ENCODE measurements at places on chromosomes 4 and X.

DNA sequence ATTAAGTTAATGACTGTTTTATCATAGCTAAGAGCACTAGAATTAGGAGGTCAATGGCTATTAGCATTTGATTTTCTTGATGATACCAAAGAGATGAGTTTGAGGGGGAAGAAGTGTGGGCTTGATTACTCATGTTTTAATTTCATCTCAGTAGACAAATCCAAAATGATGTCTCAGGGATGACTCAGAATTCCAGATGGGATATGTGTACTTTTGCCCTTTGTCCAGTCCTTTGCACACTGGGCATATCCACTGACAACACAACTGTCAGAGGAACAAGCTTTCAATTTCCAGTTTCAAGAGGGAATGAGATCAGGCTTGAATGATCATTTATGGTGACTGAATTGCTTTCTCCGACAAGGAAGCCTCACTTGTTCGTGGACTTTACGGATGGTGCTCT, 325.3 kb upstream of the FTHL17 start:
- DNase-seq: peak; percentile 66

DNA sequence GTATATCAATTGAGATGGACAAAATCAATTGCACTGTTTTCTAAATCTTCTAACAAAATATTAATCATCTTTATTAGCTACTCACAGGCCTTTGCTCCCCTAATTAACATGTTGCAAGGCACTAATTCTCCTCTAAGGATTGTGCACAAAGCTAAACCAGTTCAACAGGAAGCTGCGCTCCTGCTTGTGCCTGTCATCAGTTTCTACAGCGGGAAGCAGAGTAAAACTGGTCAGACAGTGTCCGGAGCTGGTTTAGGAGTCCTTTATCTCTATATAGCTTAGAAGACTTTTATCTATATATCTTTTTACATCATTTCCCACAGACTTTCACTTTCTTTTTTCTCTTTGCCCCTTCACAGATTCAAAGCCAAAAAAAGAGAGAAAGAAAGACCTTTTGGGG, 79.1 kb downstream of the ELOVL6 start:
- no peak for DNase-seq

DNA sequence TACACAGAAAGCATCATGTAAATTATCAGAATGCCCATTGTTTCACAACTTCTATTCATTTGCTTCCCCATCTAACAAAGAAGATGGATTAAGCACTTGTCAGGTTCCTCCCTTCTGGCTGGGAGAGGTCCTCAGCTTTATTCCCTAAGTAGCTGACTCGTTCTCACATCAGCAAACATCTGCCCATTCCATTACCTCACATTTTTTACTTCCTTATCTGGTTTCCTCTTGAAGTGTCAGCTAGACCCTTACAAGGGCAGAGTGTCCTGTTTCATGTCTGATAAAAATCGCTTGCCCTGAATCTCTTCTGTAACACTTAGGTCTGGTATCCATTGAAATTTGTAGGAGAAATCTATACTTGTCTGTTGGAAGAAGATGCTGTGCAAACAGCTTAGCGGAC, 34.7 kb downstream of the TMPRSS11A start:
- peak; percentile 30 for DNase-seq

DNA sequence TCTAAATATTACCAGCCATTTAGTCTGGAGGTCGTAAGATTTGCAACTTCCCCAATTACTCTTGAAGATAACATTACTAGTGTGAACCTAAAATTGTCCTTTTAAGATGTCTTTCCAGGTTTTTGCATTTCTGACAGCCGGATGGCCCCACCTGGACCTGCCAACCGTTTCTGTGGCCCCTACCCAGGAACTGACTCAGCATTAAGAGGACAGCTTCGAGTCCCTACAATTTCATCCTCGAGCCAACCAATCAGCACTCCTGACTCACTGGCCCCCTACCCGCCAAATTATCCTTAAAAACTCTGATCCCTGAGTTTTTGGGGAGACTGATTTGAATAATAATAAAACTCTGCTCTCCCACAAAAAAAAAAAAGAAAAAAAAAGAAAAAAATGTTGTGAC, 112.0 kb downstream of the SCLT1 start:
- no peak for DNase-seq

DNA sequence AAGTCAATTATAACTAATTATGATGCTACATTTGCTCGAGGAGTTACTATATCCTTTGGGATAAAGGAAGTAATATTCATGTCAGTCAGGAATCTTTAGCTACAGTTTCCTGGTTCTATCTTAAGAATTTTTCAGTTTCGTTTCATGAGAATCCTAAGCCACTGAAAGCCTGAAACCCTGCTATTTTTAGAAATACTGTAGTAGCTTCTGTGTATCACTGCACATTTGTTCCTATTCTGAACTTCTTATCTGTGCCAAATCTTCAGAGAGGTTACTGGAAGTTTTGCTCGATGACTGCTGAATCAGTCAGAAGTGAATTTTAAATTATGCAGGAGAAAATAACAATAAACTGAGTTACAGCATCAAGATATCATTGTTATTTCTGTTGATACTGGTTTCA, 249.2 kb downstream of the TENM3 start:
- DNase-seq: peak; percentile 3

GRCh38 chrX:13387666-13388494, 68.0 kb upstream of the ATXN3L start:
- DNase-seq: peak; percentile 42

DNA sequence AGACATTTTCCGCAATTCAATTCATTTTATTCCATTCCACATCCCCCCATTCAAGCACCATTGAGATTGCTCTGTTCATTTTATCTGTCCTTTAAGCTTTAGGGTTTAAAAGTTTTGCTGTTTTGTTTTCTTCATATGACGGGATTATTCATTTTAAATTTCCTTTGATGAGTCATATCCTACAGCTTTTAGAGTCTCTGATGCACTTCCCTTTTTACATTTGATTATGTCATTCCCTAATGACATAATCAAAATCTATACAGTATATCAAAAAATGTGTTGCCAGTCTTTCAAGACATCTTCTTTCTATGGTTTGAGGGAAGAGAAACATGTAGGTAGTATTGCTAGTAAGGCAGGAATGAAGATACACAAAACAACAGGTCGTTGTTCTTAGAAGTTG, 456.3 kb downstream of the PDGFC start:
- no peak for DNase-seq

- DNase-seq: no peak
These were observed 122.1 kb upstream of the DIPK2B start for GRCh38 chrX:45322820-45323219.

- DNase-seq: no peak
These were observed 497 bp upstream of the GRPEL1 start for GRCh38 chr4:7068279-7068842.

DNA sequence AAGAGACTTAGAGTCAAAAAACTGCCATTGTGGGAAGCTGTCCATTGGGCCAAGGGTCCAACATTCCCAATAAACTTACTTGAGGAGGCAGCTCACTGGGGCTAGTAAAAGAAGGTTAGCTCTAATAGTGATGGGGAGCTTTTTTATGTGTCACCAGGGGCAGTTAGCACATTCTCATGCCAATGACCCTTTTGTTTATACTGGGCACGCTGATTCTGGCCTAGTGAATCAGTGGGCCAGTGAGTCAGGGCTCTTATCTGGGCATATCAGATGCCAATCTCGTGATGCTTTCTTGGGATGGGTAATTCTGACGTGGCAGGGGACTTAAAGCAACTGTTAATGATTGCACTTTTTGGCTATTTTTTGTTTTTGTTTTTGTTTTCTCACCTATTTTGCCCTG, 27.8 kb downstream of the TCEAL1 start:
- DNase-seq: peak; percentile 90

GRCh38 chrX:101619364-101619763, 1.6 kb upstream of the ARMCX6 start:
- DNase-seq: no peak

- no peak for DNase-seq
These were observed 135.9 kb upstream of the EOLA2 start for GRCh38 chrX:150074175-150074574.

DNA sequence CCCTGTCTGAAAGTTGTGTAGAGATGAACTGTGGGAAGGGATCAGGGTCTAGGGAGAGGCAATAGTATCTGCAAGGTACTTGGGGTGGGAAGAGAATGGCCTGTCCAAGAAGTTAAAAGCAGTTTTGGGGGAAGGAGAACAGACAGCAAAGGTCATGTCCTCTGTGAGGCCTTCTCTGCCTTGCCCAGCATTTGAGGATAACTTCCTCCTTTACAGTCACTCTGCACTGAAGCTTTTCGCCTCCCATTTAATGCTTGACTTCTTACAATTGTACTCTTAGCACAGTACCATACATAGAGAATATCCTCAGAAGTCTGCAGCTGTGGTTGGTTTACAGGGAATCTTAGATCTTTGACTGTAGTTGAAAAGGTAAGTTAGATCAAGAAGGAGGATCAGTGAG, 121.8 kb upstream of the AP1S2 start:
- DNase-seq: no peak

DNA sequence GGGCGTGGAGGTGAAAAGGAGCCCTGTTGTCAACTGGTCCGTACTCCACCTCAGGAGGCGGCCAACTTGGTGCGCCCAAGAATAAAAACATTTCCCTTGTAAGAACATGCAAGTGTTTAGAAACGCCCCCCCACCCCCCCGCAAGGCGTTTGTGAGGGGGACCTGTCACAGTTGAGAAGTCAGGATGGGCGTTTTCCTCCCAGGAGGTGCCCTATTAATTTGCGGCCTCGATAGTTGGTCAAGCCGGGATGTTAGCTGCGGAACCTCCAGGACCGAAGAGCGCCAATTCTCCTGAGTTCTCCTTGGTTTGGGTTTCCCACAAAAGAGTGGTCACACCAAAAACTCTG, 651 bp upstream of the SAP30 start:
- no peak for DNase-seq

DNA sequence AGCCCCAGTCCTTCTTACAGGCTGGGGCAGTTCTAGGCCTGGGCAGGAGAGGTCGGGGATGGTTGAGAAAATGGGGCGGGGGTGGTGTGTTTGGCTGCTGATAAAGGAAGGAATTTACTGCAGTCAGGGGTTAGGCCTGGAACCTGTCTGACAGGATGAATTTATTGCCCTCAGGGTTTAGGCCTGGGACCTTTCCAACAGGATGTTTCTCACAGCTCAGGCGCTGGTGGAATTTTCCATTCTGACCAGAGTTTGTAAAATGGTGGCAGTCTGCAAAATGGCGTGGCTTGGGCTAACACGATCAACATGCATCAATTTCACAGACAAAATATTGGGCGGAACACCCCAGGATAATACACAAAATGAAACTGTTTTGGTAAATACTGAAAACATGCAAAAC, 83.5 kb upstream of the SPIN4 start:
- DNase-seq: no peak

GRCh38 chr4:28449085-28449484, 1588.4 kb downstream of the STIM2 start:
- DNase-seq: no peak

DNA sequence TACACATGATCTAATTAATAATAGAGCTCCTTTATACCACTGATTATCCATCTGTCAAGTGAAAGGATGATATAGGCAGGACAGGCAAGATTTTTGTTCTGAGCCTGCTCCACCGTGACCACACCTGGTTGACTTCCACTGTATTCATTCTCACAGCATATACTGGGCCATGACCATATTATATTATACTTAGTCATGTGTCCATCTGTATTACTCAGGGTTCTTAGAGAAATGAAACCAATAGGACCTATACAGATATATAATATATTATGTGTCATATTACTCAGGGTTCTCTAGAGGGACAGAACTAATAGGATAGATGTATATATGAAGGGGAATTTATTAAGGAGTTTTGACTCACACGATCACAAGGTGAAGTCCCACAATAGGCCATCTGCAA, 675.1 kb downstream of the GRXCR1 start:
- no peak for DNase-seq

DNA sequence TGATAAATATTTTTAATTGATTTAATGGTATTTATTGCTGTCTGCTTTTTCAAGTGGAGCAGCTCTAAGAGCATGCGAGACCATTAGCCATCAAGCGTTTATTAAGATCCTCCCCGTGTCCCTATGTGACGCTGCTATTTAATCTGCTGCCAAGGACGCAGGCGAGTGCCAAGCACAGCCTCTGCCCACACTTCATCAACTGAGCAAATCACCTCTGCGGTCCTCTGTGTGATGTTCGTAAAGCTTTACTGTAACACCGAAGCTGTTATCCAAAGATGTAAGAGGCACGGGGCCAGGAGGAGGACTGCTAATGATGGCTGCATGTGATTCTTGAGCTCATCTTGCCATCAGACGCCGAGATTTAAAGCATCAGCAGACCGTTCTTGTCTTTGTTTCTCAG, 79.5 kb downstream of the STOX2 start:
- no peak for DNase-seq

DNA sequence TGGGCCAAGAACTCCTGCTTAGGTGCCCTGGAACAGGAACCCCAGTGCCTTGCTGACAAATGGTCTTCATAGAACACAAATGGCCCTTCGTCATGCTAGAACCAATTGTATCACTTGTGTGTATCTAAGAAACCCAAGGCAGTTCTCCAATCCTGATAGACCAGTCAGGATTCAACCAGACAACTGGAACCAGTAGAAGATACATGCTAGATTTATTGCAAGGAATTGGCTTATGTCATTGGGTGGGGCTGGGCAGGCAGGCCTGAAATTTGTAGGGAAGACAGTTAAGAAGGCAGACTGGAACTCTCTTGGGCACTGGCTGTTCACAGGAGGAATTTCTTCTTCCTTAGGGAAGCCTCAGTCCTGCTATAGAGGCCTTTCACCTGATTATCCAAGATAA, 17.0 kb upstream of the TBL1X start:
- DNase-seq: no peak

DNA sequence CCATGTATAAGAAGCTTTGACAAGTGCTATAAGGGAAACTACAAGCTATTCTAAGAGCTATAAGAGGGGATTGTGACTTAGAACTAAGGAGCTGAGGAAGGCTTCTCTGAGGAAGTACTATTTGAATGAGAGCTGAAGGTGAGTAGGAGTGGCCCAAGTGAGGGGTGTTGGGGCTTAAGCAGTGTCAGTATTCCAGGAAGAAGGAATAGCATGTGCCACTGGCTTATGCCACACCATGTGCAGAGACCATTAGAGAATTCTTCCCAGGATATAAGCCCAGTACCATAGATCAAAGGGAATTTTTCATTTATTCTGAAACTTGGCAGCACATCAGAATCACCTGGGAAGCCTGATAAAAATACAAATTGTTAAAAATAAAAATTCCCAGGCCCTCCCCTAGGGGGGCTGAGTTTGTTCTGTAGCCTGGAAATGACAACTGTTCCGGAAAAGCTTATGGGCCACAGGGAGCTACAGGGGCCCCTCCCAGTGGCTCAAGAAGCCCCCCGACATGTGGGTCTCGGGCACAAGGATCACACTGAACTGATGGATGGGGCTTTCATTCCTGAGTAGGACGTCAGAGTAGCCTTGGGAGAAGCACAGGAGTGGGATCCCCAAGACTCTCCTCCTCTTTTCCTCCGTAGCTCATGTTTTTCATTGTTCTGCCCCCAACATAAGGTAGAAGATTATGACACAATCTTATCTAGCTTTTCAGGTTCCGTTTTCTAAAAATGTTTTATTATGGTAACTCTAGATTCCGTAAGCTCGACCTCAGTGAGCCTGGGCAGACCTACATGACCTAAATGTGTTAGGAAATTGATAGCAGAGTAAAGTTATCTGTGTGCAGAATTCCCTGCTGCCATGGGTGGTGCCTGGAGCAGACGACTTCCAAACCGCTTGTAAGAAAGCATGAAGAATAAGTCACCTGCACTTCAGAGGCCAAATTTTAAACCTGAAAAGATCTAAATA, 119.3 kb downstream of the AFF1 start:
- DNase-seq: no peak

- DNase-seq: peak; percentile 7
These were observed 201.9 kb upstream of the MAMLD1 start for GRCh38 chrX:150161193-150161592.

GRCh38 chrX:129771266-129771995, 8.3 kb upstream of the SASH3 start:
- DNase-seq: no peak

All from RCC 7860 (cell line).